ENCODE measurements at places on chromosomes 5 and 9.
A peak's percentile ranks its signal among the peaks of the same experiment; 100 is the strongest.

- DNase-seq = no peak
Observed at GRCh38 chr5:159257629-159258283, 5.3 kb upstream of the UBLCP1 start.

GRCh38 chr9:6029604-6030274 is 14.3 kb upstream of the RANBP6 start:
- DNase-seq = no peak

GRCh38 chr5:51746023-51746422 is 362.8 kb downstream of the ISL1 start:
- DNase-seq = no peak

DNA sequence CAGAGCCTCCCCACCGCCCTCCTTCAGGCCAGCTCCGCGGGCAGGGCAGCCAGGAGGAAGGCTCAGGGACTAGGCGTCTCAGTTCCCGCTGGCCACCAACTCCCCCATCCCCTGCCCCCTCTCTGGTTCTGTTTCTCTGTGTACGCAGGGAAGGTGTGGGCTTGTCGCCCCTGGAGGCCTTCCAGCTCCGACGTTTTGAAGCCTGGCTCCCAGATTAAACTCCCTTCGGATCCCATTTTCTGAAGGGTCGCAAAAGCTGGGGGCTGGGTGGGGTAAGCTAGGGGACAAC is 346 bp downstream of the ATOX1 start:
- no peak for DNase-seq

GRCh38 chr9:114233491-114234185 is 78.3 kb downstream of the COL27A1 start:
- DNase-seq = no peak

DNA sequence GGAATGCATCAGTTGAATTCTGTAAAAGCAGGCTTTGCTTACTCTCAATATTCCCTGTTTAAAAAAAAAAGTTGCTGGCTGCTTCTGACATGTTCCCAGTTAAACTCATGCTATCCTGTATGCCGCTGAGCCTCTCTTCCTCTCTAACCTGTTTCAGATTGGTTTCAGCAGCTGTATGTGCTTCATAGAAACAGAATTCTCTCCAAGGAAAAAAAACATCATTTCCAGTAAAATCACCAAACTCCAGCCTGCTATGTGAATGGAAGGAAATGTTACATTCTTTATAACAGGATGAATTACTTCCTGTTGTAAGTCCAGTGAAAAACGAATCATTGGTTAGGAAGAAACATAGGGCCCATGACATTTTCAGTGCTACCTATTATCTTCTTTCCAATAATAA is 25.7 kb upstream of the KCNV2 start:
- no peak for DNase-seq

DNA sequence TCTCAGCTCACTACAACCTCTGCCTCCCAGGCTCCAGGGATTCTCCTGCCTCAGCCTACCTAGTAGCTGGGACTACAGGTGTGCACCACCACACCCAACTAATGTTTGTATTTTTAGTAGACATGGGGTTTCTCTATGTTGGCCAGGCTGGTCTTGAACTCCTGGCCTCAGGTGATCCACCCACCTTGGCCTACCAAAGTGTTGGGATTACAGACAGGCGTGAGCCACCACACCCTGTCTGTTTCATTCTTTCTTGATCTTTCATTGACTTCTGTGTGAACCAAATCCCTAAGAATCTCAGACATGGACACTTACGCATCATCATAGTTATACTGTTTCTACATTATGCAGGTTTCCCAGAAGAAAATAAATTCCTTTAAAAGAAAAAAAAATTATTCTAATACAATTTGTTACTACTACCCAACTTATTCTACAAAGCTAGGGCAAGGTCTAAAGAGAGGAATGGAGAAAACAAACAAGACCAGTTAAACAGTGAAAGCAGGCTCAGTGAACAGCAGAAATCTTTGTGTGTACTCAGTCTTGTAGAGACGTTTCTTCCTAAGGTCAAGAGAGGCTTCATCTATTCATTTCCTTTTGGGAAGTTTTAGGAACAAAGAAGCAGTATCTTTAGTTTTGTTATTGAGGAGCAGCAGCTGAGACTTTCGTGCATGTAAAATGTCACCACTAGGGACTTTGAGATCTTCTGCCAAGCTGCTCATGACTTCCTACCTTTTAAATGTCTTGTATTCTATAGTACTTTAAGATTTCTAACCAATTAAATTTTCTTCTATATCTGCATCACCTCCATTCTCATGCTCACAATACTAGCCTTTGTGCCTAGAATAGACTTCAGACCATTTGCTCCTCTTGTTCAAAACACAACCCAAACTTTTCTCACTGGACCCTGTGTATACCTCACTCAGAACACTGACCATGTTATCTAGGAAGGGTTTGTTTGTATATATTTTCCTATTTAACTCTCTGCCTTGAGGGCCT is 5.6 kb upstream of the HMGCR start:
- no peak for DNase-seq

DNA sequence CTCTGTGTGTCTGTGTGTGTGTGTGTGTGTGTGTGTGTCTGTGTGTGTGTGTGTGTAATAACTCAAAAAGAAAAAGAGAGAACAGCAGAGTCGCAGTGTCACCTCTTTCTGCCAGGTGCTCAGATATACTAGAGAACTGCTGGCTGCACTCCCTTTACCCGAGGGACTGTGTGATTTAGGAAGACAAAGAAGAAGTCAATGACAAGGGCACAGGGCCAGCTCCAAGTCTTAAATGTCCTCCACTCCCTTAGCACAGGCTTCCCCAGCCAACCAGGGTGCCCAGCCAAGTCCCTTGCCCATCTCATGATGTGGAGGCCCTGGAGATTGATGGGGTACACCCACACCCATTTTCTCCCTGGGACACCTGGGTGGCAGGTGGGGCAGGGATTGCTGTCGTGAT is 8.7 kb downstream of the CCNJL start:
- DNase-seq = no peak

- DNase-seq = no peak
Observed at GRCh38 chr5:137866541-137867388, 895 bp upstream of the MYOT start.

- DNase-seq = peak; percentile 26
Observed at GRCh38 chr5:57298985-57299491, 125.2 kb downstream of the GPBP1 start.

- no peak for DNase-seq
Observed at GRCh38 chr9:129655696-129656095, 9.8 kb upstream of the PRRX2 start.

GRCh38 chr5:180296771-180297170 is 4.9 kb upstream of the MAPK9 start:
- DNase-seq = no peak

DNA sequence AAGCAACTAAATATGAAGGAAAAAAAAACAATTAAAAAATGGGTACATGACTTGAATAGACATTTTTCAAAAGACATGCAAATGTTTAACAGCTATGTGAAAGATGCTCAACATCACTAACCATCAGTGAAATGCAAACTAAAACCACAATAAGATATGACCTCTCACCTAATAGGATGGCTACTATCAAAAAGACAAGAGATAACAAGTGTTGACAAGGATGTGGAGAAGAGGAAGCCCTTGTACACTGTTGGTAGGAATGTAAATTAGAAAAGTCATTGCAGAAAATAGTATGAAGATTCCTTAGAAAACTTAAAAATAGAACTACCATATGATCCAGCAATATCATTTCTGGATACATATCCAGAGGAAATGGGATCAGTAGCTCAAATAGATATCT is 324.7 kb upstream of the TLE4 start:
- DNase-seq = no peak

DNA sequence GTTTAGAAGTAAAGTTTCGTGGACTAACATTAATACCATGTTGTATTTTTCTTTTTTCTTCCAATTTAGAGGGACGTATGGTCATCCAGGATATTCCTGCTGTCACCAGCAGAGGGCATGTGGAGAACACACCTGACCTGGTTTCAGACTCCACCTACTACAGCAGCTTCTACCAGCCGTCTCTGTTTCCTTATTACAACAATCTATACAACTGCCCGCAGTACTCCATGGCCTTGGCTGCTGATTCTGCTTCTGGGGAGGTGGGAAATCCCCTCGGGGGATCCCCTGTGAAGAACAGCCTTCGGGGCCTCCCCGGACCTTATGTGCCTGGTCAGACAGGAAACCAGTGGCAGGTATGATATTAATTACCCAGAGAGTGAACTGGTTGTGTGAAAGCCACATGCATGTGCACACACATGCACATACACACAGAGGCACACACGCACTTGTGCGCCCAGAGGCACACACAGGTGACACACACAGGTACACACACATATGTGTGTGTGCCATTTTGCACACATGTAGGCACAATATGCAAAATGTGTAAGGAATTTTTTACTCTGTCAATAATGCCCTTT is 52.4 kb downstream of the DMRT1 start:
- DNase-seq = peak; percentile 8

DNA sequence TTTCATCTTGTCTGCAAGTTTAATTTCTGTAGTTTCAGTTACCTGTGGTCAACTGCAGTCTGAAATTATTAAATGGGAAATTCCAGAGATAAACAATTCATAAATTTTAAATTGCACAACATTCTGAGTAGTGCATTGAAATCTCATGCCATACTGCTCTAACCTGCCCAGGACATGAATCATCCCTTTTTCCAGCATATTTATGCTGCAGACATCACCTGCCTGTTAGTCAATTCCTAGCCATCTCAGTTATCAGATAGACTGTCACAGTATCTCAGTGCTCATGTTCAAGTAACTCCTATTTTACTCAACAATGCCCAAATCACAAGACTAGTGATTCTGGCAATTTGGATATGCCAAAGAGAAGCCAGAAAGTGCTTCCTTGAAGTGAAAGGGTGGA is 223.0 kb upstream of the GRIA1 start:
- DNase-seq = peak; percentile 81

- DNase-seq = no peak
Observed at GRCh38 chr5:99191206-99191745, 262.5 kb upstream of the CHD1 start.

DNA sequence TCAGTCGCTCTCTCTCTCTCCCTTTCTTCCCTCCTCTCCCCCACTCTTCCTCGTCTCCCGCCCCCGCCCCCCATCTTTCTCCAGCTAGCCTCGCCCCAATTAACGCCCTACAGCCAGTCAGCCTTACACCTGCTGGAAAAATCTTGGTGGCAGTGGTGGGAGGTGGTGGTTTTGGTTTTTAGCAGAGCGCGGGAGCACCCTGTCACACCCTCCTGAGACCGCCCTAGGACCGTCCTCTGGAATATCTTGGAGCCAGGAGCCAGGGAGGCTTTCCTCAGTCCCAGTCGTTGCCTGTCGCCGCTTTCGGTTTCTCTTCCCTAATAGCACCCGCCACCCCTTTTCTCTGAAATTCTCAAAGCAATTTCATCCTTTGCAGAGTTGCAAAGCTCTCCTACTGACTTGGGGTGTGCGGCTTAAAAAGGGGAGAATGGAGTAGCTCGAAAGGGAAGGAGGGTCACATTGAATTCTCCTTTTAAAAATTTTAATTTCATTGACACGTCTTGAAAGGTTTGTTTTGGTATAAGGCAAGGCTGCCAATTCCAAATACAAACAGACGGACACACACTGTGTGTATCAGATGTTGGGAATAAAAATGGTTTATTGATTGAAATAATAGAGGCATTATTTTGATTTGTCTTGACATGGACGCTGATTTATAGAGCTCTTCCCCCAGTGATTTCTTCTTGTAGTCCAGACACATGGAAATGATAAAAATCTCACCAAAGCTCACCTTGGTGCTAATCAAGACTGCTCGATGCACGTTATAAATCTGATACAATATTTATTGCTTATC is 301.3 kb downstream of the PARP8 start:
- no peak for DNase-seq

Measured in epithelial cell of prostate (primary cell).